ENCODE measurements at places on chromosomes 3 and 15.

- no peak for DNase-seq
Observed at GRCh38 chr15:86829245-86829644, 749.6 kb downstream of the AGBL1 start.

DNA sequence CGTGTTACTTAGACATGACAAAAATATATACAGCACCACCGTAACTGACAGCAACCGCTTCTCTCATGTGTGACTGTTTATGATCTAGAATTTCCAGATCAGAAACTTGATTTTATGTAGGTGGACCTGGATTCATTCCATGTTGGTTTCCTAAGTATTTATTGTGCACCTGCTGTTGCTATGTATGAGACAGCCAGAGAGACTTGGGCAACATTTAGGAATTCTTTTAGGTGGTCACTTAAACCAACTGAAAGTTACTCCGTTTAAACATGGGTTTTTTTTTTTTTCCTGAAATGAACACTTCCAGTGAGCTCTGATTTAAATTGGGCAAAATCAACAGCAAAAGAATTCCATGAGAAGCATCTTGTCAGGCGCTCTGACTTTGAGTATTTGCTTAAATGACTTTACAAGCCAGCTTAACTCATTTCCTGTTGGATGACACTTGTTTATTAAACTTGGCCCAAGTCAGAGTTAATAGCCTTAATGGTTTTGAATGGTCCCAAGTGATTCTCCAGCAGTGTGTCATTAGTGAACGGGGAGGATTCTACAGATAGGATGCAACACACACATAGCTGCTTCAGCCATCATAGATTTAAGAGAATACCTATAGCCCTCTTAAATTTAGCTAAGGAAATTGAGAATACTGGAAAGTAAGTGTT, 31.8 kb downstream of the MITF start:
- no peak for DNase-seq

DNA sequence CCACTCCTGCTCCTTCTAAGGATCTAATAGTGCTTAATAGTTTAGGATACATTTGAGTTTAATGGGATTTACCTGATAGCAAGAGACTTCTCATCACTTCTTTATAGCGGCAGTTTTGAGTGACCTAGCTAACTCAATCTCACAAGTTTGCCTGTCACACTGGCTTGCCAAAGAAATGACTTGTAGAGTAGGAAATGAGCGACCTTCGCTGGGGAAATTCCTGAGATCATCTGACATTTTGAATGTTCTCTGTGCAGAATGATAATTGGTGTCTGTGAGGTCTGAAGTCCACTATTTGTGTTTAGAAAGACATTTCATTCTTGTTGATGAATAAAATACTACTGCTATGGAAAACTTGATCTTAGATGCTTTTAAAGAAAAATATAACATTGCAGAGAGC, 30.3 kb downstream of the SUCLG2 start:
- DNase-seq: no peak

GRCh38 chr3:128326051-128326823, 140.5 kb downstream of the DNAJB8 start:
- no peak for DNase-seq

- no peak for DNase-seq
Observed at GRCh38 chr15:55619783-55620182, 31.6 kb upstream of the PYGO1 start.

GRCh38 chr3:159260049-159260662, 458.3 kb downstream of the MFSD1 start:
- DNase-seq: peak; percentile 25

DNA sequence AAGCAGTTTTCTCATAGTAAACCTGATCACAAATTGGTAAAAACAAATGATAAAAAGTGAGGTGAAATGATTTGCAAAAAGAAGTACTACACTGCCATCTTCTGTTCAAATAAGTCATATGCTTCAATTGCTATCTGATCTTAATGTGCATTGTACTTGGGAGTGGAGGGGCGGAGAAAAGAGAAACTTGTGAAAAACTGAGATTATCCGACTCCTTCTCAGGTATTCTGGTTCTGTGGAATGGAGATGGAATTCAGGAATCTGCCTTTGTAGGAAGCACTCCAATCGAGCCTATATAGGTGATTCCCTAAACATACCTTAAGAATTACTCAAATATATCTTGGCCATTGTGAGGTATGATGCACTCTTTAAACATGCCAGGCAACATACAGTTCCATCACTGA, 180.6 kb downstream of the CHL1 start:
- peak; percentile 70 for DNase-seq

- DNase-seq: no peak
Observed at GRCh38 chr3:64743887-64744243, 56.1 kb upstream of the ADAMTS9 start.

GRCh38 chr3:58217209-58217811, 6.5 kb upstream of the DNASE1L3 start:
- no peak for DNase-seq

- no peak for DNase-seq
Observed at GRCh38 chr3:72582211-72582878, 265.9 kb downstream of the SHQ1 start.

- no peak for DNase-seq
Observed at GRCh38 chr3:153897025-153897723, 224.0 kb upstream of the ARHGEF26 start.

GRCh38 chr3:152076148-152076547, 192.6 kb upstream of the MBNL1 start:
- DNase-seq: no peak

- DNase-seq: peak; percentile 44
Observed at GRCh38 chr3:136305879-136306278, 55.7 kb downstream of the PCCB start.
